ENCODE measurements at places on chromosomes 3 and 15.

DNA sequence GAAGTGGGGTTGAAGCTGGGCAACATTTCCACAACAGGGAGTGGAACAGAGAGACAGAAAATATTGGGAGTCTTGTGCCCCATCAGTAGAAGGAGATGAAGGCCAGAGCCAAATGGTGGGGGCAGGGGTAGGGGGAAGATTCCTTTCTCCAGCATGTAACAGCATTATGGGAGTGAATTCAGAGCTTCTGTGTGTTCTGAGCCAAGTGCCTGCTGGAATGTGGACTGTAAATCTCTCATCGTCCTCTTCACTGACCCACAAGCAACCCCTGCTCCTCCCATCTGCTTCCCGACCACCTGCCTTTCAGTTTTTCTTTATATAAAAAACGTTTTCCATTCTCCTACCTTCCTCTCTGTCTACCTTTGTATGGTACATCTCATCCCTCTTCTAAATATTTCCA is 344.2 kb upstream of the TPRG1 start:
- DNase-seq = no peak

DNA sequence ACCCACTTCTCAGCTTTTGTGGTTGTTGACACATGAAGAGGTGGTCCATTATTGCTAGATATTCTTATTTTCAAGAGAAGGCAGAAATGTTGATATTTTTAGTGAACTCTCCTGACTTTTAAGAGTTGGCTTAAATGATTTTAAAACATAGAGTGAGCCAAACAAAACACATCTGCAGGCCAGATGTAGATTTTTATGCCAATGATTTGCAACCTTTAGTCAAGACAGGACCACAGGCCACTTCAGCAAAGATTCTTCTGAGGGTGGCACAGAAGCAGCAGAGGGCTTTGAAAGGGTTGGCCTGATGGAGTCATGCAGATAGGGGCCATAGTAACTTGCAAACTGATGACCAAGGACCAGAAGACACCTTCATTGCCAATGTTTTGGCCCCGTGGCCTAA is 276.5 kb upstream of the P2RY1 start:
- no peak for DNase-seq

DNA sequence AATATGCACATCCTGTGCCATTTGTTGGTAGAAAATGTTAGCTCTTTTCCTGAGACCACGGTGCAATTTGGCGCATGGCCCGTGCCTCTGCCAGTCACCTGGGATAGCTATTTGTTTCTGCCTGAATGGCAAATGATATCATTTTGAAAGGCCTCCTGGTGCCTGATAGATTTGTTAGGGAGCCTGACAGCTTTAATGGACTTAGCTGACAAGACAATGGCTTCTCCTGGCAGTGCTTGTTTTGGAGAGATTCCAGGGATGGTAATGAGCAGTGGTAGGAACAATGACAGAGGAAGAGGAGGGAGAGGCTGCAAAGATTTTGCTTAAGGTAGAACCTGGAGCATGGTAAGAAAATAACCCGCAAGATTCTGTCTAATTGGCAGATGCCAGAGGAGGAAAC is 268.5 kb downstream of the CLSTN2 start:
- no peak for DNase-seq

DNA sequence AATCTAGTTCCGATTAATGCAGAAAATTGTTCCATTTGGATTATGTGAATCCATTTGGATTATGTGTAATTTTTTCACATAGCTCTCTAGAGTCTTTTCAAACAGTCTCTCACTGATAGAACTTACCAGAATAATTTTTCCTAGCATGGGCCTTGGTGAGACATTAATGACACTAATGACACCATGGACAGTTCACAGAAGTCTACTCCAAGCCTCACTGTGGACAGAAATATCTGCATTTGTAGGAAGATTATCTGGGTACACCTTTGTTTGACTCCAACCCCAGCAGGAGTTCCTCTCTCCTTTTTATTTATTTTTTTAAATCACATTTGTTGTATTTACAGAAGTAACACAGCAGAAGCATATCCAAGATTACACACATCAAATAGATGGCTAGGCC is 27.9 kb downstream of the AADACL2 start:
- no peak for DNase-seq

DNA sequence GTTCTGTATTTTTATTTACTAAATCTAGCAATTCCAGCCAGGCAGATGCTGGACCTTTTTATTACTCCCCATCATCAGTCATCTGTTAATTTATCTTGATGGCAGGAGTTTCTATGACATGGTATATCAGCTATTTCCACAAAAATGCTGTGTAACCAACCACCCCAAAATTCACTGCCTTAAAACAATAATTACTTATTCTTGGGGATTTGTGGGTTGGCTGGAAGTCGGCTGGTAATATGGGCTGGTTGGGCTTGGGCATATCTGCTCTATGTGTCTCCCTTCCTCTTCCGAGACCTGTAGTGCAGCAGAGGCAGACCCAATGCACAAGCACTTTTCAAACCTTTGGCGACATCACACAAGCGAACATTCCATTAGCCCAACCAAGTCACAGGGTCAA is 92.1 kb upstream of the UBE2E1 start:
- no peak for DNase-seq

DNA sequence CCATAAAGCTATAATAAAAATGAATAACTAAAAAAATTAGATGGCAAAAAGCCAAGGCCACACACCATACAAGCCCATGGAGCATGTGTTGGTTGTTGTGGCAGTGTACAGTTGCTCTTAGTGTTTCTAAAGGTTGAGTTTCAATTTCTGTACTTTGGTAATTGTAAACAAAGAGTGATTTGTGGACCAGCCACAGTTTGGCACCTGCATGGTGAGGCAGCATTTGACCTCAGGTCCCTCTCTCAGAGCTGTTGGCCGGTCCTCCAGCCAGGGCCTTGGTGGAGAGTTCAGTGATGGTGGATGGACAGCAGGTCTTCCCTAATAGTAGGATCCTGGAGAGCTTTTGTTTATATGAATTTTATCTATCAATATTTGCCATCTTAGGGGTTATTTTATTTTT is 5.6 kb downstream of the ACAD9 start:
- no peak for DNase-seq

Measured in BJ (cell line).